NCI-H187 treated with DMSO at 0.1 percent for 48 hours (cell line): ENCODE measurements at places on chromosomes 16 and 17.

DNA sequence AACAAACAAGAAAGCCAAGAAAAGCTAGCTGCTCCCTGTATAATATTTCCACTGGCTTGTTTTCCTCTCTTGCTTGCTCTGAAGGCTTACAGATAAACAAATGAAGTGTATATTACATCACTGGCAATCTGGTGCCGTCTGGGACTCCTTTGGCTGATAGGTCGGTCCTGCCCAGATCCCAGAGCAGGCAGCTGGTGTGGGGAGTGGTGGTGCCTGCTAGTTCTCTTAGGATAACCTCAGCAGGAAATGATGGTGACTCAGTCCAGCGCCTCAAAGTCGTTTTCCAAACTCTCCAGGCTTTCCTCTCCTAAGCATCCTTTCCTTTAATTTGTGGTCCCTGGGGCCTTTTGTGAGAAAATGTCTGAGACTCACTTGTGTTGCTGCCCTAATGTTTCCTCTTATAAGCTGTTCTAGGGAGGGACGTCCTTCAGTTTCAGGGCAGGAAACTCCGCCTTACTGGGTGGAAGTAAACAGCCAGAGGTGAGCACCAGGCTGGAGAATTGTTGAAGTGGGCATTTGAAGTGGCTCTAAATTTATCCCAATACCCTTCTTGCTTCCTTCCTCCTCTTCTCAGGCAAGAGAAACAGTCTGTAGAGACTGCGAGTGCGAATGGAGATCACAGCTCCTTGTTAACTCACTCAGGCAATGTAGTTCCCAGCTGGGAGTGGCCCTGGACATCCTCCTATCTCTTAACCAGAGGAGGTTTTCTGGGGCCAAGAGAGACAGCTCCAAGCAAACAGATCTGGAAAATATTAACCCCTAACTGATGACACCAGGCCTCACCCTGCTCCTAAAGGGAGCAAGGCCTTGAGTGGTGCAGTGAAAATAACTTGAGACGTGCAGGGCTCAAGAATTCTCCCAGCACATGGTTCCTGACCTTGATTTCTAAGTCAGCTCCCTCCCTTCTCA is 34.9 kb downstream of the CD300LF start:
- peak; percentile 77 for DNase-seq

- DNase-seq: no peak
Measured at GRCh38 chr16:57643147-57643874, 14.9 kb downstream of the ADGRG1 start.

GRCh38 chr16:27202923-27203506 is 311 bp upstream of the KDM8 start:
- peak; percentile 57 for DNase-seq

GRCh38 chr17:27615121-27615520 is 15.9 kb upstream of the LGALS9 start:
- DNase-seq: no peak

- DNase-seq: no peak
Measured at GRCh38 chr17:18975597-18975996, 23.6 kb downstream of the SLC5A10 start.

DNA sequence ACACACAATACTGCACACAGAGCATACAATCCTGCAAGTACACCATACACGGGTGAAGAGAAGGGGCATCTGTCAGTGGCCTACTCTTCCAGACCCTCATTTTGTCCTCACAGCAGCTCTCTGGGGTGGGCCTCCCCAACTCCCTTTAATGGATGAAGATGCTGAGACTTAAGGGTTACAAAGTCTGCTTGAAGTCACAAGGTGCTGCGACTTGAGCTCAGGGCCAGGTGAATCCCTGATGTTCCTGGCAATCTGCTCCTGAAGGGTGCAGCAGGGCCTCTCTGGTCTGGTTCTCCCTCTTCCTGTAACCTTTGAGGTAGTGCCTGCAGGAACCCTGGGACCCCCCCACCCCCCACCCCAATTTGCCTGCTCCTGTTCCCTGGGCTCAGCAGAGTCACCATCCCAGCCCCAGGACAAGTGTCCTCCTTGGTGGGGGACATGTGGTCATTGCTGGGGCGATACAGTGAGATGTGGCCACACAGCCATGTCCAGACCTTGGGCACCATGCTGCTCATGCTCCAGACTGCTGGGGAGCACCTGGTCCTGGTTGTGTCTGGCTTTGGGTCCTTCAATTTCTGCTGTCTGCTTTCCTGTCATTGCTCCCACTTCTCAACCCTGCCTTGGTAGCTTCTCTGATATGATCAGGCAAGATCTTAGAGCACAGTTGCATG is 107.5 kb downstream of the METRNL start:
- DNase-seq: no peak

DNA sequence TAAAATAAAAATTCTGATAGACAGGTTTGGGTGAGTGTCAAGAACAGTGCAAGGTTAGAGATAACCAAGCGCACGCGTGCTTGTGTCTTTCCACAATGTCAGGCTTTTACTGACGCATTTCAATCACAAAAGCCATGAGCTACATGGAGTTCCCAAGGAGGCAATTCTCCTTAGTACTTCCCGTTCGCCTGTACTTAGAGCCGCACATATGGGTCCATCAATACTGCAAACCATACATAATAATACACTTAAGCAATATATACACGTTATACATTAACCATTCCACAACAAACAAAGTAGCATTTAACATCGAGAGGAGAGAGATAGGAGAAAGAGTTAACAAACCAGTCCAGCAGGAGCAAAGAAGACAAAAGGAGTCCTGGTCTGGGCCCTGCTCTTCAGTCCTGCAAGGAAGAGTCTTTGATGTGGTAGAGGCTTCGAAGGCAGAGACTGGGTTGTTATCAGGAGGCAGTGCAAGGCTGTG is 11.9 kb upstream of the GPRC5C start:
- DNase-seq: no peak
